ENCODE measurements at places on chromosomes 2 and 18.

DNA sequence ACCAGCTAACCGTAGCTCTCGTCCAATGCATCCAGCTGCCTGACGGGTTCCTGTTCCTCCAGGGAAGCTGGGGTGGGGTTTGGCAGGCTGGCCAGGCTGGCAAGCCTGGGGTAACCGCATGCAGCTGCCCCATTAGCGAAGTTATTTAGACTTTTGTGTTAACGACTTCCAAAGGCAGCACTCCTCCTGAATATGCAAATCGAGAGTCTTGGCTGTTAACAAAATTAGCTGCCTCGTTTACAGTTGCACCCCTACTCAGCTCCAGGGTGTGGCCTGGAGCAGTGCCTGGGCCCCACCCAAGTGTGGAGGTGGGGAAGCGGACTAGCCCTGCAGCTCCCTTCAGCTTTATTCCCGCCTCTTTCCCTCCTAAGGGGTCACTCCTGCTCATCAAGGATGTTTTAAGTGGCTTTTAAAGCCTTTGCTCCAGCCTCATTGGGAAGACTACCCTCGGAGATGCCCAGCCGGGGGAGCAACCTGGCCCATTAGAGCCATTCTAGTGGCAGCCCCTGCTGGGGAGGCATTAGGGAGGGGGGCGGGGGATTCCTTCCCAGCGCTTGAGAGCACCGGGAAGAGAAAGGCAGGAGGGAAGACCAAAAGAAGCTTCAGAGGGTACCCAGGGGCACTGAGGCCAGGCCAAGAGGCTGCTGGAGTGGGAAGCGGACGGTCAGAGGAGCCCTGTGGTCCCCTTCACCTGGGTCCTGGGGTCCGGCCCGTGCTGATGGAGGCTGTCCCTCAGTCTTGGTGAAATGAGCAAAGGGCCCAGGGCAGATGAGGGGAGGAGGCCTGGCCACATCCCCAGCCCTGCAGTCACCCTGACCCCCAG lies 204.1 kb downstream of the CELF4 start:
- DNase-seq = no peak

DNA sequence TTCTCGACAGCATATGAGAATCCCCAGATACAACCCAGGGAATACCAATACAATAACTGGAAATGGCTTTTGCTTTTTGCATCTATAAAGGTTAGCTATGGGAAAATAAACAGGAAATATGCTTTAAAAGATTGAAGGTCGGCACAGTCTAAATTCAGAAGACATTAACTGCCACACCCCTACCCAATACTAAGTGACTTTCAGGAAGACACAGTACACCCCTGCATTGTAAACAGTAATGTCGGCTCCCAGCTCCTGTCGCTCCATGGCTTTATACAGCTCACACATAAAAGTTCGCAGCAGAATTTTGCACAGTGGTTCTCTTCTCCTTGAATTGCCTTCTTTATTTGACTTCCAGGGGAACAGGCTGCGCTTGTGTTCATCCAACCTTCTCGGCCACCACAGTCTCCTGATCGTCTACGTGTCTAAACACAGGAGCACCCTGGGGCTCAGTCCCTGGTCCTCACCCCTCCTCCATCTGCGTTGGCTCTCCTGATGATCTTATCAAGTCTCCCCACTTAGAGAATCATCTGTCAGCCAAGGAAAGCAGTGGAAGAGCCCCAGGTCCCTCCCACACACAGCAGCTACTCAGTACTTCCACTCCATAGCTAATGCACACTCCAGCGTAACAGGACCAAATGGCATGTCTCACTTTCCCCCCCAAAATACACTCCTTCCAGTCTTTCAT lies 22.7 kb downstream of the CYB5A start:
- DNase-seq = no peak

GRCh38 chr2:55112229-55113031 lies 62.2 kb upstream of the RTN4 start:
- DNase-seq = no peak

GRCh38 chr2:179446476-179447141 lies 182.0 kb upstream of the SESTD1 start:
- no peak for DNase-seq

GRCh38 chr2:186486651-186487647 lies 889 bp downstream of the ZC3H15 start:
- no peak for DNase-seq

DNA sequence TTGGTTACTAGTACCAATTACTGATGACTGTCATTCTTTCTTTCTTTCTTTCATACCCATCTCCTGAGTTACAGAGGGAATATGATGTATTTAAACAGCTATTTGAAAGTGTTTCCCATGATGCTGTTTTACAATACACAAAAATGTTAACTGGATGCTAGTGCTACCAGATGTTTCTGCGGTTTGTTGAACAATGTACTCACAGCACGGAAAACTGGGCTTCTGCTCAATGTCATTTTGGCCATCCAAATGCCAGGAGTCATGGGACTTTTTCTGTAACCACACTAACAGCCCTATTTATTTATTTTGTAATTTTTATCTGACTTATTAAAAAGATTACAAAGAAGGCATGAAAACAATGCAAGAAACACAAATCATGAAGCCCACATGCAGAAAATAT lies 313.8 kb downstream of the RIT2 start:
- DNase-seq = no peak

- no peak for DNase-seq
Observed at GRCh38 chr2:182066400-182067087, 80.9 kb downstream of the PPP1R1C start.

GRCh38 chr2:67466734-67467133 lies 69.6 kb downstream of the ETAA1 start:
- DNase-seq = no peak

DNA sequence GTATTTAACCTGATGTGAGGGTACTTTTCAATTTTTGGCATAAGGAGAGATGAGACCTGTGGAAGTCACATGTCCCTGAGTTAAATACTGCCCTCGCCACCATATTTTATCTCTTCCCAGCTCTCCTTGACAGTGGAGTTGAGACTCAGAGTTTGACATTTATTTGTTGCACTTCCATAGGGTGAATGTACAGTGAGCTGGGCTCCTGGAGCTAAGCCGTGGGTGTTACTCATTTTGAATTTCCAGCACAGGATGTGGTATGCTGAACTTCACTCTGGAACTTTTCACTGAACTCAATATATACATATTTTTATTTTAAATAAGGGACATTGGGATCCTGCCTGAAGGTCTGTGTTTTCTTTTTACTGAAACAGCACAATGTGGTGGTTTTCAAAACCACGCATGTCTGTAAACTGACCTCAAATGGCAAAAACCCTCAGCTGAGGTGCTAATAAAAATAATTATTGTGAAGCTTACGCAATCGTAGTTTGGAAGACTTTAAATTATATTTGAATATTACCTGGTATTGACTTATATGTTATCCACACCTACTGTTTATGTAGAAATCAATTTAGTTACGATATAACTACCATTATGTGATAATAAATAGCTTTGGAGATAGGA lies 12.1 kb downstream of the RNF144A start:
- DNase-seq = no peak

GRCh38 chr18:57759650-57760049 lies 43.5 kb downstream of the ATP8B1 start:
- DNase-seq = no peak

DNA sequence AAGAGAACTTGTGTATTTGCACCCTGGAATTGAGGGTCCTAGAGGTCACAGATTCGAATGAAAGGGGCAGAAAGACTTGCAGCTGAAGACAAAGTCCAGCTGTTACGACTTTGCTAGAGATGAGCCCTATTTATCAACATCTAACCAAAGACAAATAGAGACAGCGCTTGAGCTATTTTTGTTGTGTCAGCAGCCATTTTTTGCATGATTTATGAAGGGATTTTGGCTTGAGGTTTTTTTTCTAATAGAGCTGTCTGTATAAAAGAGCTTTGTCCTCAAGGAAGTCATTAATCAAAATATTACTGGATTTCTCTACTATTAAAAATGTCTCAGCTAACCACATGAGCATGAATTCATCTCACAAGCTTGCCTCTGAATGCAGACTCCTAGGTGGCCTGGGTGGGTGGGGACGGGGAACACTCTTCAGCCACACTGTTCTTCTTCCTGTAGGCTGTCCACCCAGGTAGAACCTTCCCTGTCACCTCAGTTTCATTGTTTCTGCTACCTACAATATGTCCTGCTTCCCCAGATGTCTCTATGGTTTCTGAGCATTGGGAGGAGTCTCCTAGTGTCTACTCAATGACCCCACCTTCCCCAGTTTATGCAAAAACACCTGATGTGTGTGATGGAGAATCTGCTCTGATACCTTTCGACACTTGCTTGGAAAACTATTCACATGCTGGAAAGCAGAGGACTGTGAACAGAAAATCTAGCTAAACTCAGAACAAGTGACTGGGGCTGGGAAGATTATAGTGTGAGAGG lies 7.2 kb upstream of the CD226 start:
- DNase-seq = no peak

DNA sequence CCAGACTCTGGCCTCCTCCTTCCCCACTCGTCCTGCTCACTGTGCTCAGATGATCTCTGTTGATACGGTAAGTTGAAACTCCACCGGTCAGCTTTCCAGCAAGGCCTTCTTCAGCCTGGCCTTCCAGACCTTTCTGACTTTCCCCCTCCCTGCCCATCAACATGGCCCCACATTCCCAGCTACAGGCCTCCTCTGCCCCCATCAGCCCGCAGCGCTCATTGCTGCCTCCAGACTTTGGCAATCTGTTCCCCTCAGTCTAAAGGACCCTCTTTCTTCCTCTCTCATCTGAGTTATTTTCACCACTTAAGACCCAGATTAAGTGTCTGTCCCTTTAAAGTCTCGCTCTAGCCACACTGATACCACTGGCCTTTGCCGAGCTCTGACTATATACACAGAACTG lies 10.6 kb downstream of the LOXHD1 start:
- no peak for DNase-seq

- DNase-seq = peak; percentile 48
Observed at GRCh38 chr2:38658613-38659012, 7.3 kb upstream of the GALM start.

DNA sequence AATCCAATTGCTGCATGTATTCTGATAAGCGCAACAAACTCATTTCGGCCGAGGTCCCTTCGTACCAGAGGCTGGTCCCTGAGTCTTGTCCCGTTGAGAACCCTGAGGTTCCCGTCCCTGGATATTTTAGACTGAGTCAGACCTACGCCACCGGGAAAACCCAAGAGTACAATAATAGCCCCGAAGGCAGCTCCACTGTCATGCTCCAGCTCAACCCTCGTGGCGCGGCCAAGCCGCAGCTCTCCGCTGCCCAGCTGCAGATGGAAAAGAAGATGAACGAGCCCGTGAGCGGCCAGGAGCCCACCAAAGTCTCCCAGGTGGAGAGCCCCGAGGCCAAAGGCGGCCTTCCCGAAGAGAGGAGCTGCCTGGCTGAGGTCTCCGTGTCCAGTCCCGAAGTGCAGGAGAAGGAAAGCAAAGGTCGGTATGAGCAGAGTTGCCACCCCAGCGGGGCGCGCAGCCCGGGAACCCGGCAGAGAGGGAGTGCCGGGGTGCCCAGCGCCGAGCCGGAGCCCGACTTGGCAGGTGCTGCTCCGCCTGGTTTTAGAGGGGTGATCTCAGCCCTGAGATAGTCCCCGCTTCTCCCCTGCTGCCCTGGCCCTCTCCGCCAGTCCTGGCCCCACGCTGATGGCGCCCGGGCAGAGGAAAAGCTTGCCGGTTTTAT lies 714 bp downstream of the HOXD10 start:
- DNase-seq = no peak

DNA sequence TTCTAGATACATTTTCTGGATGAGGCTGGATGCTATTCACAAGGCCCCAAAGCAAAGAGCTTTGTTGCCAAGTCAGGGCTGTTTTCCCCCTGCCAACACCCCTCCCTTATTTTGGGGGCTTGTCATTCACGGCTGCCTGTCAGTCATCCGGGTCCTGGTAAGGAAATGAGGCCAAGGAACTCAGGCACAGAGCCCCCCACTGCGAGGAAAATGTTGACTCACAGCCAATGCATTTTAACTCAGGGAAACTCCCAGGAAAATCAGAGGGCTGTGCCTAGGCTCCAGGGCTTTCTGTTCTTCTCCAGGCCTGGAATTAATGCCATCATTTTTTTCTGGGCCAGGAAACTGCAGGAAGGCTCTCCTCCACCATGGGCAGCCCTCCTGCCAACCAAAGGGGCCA lies 241.1 kb downstream of the SMAD2 start:
- DNase-seq = no peak

GRCh38 chr2:146457221-146457620 lies 1387.6 kb upstream of the ACVR2A start:
- no peak for DNase-seq

DNA sequence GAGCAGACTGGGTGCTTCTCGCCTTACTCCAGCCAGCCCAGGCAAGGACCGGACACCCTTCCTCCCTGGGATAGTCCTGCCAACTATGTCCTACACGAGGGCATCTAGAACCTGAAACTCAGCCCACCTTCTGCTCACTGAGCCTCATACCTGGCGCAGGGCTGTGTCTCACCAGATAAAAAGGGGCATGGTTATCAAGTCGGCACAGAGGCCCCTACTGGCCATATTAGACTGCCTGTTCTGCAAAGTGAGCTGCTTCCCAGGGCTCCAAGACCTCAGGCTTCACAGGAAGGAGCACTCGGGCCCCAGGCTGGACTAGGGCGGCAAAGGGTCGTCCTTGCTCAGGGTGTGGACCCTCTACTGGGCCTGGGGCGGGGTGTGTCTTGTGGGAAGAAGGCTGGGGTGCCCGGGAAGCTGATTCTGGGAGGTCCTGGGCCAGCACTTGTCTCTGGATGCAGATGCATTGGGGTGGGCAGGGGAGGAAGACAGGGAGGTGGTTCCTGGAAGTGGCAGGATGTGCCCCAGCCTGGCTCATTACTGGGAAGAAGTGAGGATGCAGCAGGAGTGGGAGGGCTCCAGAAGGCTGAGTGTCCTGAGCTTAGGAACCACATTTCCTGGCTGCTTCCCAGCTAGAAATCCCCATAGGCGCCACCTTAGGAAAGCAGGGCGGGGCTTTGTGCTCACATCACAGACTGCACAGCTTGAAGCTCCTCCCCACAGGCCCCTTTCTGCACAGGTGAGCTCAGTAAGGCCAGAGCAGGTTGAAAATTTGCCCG lies 19.6 kb downstream of the EHD3 start:
- no peak for DNase-seq

GRCh38 chr18:37199741-37200140 lies 365.9 kb downstream of the CELF4 start:
- no peak for DNase-seq
